ENCODE measurements at places on chromosomes 6 and 20.

DNA sequence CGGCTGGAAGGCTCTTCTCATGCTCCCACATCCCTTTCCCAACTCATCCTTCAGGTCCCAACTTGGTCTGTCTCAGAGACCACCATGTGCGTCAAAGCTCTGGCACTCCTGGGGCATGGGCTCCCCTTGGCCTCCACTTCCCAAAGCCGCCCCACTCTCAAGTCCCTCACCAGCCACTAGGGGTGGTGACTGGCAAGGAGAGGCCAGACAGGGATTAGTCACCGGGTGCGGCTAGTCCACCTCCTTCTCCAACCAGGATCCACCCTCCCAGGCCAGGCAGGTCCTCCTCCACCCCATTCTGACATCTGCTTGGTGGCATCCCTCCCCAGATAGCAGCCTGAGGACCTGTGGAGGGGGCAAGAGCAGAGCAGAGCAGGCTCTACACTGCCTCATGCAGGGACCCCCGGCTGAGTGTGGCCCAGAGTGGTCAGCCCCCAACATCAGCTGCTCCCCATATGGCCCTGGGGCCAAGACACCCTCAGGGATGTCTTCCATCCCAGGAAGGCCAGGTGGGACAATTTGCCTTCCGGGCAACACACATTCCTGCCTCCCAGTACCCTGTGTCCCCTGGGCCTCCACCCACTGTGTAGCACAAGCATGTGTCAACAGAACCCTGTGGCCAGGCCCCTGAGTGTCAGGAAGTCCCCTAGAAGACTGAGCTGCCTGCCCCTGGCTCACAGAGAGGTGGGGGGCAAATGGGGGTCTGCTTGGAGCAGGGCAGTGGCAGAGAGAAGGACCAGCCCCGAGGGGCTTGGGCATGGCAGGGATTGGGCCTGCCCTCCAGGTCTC lies 29.2 kb downstream of the YTHDF1 start:
- no peak for DNase-seq

DNA sequence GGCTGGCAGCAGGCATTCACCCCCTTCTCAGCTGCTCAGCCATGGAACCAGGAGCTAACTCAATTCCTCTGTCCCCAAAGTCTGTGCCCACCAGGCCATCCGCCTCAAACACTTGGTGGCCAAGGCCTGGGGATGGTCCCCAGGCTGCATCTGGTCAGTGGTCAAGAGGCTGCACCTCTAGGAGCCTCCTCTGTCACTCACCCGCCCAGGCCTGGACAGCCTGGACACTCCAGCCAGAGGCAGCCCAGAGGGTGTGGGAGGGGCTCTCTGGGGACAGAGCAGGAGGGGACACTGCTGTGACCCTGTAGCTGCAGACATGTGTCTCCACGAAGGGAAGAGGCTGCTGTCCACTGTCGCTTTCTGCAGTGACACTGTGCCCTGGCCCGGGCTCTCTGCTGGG lies 416.6 kb upstream of the SULF2 start:
- no peak for DNase-seq

DNA sequence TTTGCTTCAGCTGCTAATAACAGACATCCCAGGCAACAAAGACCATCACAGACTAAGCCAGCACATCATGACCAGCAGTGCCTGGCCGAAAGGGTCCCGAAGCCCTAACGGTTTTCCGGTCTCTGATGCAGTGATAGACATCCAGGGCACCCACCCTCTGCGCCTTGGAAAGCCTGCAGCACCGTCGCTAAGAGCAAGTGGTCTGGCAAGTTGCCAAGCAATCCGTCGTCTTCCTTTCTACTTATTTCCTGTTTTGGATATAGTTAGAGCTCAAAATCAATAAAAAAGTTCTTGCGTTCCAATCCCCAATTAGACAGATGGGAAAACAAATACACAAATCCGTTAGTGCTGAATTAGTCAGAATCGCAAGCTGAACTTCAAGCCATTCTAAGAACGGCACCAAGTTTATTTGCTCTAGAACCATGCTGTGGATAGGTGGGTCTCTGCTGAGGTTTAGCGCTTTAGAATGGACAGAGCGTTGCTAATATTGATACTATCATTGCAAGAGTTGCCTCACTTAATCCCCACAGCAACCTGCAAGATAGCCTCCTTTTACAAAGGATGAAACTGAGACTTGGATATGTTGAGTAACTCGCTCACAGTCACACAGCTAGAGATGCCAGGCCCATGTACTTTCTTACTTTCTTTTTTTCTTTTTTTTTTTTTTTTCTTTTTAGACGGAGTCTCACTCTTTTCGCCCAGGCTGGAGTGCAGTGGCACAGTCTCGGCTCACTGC lies 163.3 kb upstream of the SNX9 start:
- DNase-seq = no peak

DNA sequence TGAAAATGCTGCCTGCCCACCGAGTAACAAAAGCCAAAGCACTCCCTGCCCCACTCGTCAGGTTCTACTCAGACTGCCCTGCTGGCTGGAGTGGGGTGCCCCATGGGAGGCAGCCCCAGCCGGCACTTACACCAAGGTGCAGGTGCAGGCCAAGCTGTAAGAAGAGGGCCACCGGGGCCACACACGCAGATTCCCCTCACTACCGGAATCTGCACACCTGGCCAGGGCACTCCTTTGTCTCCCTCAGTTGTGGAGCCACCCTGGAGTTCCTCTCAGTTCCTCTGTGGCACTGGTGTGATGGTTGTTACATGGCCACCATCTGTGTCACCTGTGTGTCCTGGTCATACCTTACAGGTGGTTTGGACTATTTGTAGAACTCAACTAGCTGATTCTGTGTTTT lies 112.4 kb downstream of the FOXO3 start:
- DNase-seq = no peak

DNA sequence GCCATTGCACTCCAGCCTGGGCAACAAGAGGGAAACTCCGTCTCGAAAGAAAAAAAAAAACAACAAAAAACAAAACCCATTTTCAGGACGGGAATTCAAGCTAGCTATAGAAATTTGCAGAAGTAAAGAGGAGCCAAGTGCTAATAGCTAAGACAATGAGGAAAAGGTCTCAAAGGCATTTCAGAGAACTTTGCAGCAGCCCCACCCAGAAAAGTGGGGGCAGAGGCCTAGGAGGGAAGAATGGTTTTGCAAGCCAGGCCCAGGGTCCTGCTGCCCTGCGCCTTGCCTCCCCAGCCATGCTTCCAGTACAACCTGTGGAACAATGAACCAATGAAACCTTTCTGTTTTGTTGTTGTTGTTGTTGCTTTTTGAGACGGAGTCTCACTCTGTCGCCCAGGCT lies 38.3 kb upstream of the SAMHD1 start:
- no peak for DNase-seq

DNA sequence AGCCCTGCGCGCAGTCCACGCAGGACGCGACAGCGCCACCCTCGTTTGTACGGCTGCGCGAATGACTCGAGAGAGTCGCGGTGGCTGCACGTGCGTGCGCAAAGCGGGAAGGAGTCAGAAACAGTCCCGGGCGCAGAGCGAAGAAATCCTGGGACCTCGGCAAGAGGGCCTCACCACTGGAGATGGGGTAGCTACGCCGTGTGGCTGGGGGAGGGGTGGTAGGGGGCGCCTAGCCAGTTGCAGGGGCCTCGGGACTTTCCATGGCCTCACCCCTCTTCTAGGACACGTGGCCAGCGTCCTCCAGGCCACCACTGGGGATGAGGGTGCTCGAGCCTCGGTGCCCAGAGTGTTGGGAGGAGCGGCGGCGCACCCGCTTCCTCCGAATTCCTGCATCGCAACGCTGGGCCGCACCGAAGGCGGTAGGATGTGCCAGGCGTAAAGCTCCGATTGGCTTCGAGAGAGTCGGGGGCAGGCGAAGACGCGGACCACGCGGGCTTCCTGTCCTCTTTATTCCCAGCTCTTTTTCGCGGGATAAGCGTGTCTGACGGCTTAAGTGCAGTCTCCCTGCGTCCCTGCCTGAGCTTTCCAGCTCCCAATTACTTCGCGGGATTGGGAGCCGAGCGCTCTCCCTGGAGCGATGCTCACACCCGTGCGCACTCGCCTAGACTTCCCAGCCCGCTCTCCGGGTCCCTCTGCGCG lies 38.7 kb downstream of the NCR2 start:
- DNase-seq = peak; percentile 24

DNA sequence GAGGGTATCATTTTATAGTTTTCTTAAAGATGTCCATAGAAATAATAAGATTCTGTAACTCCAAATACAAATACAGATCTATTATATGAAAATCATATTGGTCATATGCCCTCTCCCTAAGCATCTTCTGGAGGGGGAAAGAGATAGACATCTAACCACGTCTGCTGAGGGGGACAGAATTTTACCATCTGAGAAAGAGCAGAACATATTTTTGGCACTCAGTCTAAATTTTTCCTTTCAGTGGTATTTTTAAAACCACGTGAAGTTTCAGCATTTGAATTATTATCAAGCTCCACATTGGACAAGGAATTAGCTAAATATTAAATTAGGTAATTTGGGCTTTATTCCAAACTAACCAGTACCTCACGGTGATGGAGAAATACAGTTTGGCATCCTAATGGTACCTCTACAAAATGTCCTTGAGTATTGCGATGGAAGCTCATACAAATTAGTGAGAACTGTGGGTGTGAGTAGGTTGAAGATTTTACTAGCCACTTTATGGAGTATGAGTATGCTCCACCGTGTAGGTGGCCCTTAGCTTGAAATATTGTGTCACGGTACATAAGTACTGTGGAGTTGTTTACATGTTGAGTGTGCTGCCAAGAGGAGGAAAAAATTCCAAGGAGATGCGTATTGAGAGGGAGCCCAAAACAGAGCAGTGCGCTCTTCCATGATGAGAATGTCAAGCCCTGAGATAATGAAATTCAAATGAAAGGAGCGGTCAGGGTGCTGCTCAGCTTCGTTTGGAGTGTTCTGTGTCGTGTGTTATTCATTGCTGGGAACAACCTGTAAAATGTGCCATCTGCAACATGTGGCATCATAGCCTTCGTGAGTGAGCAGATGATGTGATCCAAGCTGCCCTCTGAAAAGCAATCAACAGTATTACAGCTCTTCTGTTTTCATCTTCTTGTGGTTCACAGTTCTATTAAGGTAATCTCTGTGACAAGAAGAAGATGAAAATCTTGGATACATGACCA lies 48.4 kb upstream of the PHACTR2 start:
- no peak for DNase-seq

GRCh38 chr6:3109761-3110160 lies 8.8 kb upstream of the BPHL start:
- DNase-seq = no peak

GRCh38 chr20:57620274-57620990 lies at the start of gene ZBP1:
TSS of gene ZBP1 (minus strand) at chr20:57620426. CDS start at chr20:57620295, 131 bp downstream.
- DNase-seq = no peak

GRCh38 chr6:139448051-139448649 lies 73.7 kb upstream of the CITED2 start:
- no peak for DNase-seq

- DNase-seq = no peak
These were observed 53.4 kb downstream of the MCHR2 start for GRCh38 chr6:99940582-99940981.

- no peak for DNase-seq
These were observed 117.5 kb downstream of the SCML4 start for GRCh38 chr6:107706516-107707115.

GRCh38 chr6:115972679-115973078 lies 88.0 kb downstream of the FRK start:
- DNase-seq = no peak

DNA sequence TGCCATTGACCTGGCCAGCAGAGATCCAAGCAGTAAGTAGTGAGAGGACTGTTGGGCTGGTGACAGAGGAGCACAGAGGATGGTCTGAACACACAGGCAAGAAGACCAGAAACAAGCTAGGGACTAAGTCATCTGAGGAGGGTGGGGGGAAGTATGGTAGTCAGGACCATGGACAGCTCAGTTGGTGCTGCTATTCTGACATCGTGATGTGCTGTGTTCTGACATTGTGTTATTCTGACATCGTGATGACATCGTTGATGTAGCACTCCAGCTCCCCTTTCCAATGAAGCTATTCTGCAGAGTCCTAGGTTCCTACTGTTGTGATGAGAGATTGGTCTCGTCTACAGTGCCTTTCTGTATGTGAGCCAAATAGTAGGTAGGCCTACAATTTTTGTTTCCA lies 28.7 kb downstream of the CFAP206 start:
- DNase-seq = no peak

DNA sequence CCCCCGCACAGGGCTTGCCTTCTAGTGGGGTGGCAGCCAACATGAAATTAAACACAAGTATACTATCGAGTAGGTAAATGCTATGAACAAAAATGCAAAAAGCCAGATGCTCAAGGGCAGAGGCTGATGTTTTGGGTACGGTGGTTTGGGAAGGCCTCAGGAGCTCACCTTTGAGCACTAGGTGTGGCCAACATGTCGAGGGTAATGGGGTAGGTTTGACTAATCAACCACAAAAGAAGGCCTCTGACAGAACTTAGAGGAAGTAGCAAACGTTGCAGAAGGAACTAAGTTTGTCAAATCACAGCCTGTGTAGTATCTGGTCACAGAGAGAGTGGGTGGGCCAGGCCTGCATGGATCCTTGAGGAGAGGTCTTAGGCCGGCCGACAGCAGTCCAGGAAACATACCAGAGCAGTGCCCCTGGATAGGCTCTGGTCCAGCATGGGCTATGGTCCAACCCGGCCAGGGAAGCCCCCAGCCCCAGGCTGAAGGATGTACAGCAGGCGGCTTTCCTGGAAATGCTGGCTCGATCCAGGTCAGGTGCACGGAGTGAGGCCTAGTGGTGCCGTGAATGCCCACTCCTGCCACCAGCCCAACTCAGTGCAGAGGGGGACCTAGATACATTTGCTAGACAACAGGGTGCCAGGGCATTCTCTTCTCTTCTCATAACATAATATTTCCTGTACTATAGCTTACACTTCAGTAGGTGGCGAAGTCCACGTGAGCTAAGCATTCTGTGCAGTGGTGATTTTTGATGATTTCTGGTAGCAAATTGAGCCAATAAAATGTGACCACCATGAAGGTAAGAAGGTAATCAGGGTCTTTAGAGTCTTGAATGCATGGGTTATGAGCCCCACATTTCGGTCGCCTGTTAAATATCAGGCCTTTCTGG lies 56.3 kb upstream of the CD93 start:
- no peak for DNase-seq

- no peak for DNase-seq
These were observed 48.6 kb downstream of the FKBP5 start for GRCh38 chr6:35640017-35640664.

GRCh38 chr20:1912053-1912452 lies 16.8 kb downstream of the SIRPA start:
- DNase-seq = no peak

DNA sequence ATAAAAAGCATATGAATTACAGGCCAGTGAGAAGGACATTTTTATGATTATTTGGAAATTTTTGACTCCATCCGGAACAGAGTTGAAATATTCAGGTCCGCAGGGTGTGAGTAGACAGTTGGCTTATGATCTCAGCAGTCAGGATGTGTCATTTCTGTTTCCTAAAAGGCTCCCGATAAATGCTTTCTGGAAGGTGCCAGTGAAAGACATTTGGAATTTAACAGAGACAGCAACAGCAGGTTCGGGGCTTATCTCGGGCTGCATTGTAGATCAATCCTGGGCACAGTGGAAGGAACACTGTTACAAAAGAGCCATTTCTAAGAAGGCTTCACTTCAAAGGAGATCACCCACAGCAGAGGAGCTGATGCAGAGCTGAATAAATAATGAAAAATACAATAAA lies 934.4 kb downstream of the KIF16B start:
- DNase-seq = no peak

- peak; percentile 22 for DNase-seq
These were observed 113.0 kb downstream of the SYCP2 start for GRCh38 chr20:59820204-59821041.
